ENCODE measurements at places on chromosomes 4 and X. TPM values are rescaled to one million over a fixed set of nuclear protein-coding genes. Genes with fewer than 3 reads are reported as not detected.

Gene SMIM10
- total RNA-seq: 2.3 TPM

Gene CSAG2
- total RNA-seq: not detected

Gene LRRC66
- 0.23 TPM for total RNA-seq

Gene GIMD1
- total RNA-seq: not detected

Gene SPANXB1
- total RNA-seq: not detected

Gene CYTL1
- total RNA-seq: 0.15 TPM

Gene KLKB1
- total RNA-seq: not detected

Gene HPGDS
- not detected for total RNA-seq

Gene FANCB
- 1.6 TPM for total RNA-seq

Gene DCAF4L1
- total RNA-seq: 0.12 TPM

Gene NSDHL
- total RNA-seq: 13.9 TPM

Gene AMTN
- 1.1 TPM for total RNA-seq

Gene FAM47A
- not detected for total RNA-seq

Gene PRDM5
- 5.6 TPM for total RNA-seq

Gene CENPVL3
- not detected for total RNA-seq

Gene CCDC120
- under 0.01 TPM for total RNA-seq

Gene RAI2
- total RNA-seq: not detected

Gene PNPLA4
- 11.8 TPM for total RNA-seq

Gene ZNF630
- total RNA-seq: 1.5 TPM

Gene CCKAR
- not detected for total RNA-seq

Gene RAB39B
- total RNA-seq: 0.53 TPM

Gene PPP1R2C
- not detected for total RNA-seq

Gene HMGN5
- total RNA-seq: not detected

Gene AKAP14
- total RNA-seq: not detected

Gene BEX1
- total RNA-seq: 0.47 TPM

Gene CC2D2A
- total RNA-seq: 11.8 TPM

Gene TRAPPC11
- total RNA-seq: 20.0 TPM

Gene HSD17B13
- total RNA-seq: 0.12 TPM

Gene HNRNPDL
- 142 TPM for total RNA-seq

Gene GABRG1
- total RNA-seq: not detected

Gene HELT
- total RNA-seq: not detected

All from smooth muscle cell of the coronary artery (primary cell).